ENCODE measurements at places on chromosomes 11 and 22.
A peak's percentile ranks its signal among the peaks of the same experiment; 100 is the strongest.

GRCh38 chr11:121590772-121591404, 138.1 kb upstream of the SORL1-AS1 start:
- DNase-seq: no peak

- DNase-seq: no peak
Observed at GRCh38 chr11:16364254-16364653, 7.9 kb upstream of the SOX6 start.

GRCh38 chr11:26045082-26045481, 286.8 kb upstream of the ANO3 start:
- no peak for DNase-seq

GRCh38 chr11:10678101-10678500, 15.5 kb downstream of the IRAG1 start:
- no peak for DNase-seq

- DNase-seq: peak; percentile 11
Observed at GRCh38 chr22:46913351-46913750, 150.9 kb downstream of the TBC1D22A start.

DNA sequence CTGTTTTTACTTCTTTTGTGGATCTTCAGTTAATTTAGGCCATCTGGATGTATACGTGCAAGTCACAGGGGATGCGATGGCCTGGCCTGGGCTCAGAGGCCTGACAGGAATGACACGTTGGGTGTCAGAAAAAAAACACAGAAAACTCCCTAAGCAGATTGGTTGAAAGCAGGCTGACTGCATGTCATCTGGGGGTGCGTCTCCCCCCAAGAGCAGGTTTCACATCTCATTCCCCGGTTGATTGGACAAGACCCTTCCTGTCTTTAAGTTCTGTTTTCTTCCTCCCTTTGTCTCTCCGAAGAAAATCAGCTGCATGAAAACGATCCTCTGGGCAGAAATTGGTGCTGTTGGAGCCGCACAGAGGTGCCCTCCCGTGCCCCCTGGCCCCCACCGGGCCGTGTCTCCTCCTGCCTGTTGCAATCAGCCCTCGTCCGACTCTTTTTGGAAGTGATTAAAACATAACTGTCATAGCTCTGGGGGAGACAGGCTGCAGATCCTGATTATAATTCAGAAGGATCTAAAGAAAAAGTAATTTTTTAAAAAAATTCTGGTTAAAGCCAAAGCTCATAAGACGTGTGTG, 71.8 kb upstream of the PARVG start:
- no peak for DNase-seq

DNA sequence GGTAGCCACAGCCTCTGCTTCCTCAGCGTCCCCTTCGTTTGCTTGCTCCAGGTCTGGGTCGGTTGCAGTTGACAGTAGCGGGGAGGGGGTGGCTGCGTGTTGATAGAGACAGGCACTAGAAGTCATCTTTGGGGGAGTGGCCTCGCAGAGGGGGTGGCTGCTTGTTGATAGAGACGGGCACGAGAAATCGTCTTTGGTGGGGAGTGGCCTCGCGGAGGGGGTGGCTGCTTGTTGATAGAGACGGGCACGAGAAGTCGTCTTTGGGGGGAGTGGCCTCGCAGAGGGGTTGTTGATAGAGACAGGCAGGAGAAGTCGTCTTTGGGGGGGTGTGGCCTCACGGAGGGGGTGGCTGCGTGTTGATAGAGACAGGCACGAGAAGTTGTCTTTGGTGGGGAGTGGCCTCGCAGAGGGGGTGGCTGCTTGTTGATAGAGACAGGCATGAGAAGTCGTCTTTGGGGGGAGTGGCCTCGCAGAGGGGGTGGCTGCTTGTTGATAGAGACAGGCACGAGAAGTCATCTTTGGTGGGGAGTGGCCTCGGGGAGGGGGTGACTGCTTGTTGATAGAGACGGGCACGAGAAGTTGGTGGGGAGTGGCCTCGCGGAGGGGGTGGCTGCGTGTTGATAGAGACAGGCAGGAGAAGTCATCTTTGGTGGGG, 328.3 kb downstream of the TBC1D22A start:
- peak; percentile 73 for DNase-seq

DNA sequence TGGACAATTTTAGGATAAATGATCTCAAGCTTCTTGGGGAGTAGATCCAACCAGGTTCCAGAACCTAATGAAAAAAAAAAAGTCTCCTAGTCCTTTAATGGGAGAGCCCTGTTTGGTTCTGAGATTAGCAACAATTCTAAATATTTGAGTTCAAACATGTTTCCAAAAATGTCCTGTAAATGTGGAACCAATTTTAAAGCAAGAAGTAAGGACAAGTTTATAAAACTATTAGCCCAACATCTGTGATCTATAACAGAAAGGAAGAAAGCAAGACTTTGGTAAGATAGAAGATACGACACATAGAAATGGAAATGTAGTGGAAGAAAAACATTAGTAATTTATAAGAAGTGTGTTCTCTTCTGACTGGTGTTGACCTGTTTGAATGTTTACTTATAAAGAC, 79.7 kb upstream of the SLC5A12 start:
- DNase-seq: no peak

DNA sequence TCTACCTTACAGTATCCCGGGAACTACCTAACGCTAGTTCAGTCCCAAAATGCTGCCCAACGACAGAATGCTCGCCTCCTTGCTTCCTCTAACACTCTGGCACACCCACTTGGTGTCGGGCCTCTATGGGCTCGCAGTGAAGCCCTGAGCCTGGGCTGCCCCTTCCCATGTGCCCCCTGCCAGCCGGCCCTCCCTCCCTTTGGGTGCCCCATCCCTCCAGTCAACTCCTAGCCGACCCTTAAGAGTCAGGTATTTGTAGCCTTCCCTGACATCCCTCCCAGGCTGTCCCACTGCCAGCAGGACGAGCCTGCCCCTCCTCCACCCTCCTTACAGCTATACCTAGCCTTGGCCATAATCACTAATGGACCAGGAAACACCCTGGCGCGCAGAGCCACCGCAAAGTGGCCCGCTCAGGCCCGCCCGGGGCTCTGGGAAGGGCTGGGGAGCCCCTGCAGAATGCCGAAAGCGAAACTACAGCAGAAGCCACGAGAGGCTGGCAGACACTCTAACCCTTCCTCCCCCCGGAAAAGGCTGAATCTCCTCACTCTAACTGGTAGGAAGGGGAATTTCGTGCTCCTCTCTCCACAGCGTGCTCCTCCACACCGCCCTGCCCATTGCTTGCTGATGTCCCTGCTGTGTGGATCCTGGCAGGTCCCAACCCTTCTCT, 8.2 kb downstream of the CBX7 start:
- peak; percentile 81 for DNase-seq
